G401 (cell line): ENCODE measurements at places on chromosomes 6 and 20.

DNA sequence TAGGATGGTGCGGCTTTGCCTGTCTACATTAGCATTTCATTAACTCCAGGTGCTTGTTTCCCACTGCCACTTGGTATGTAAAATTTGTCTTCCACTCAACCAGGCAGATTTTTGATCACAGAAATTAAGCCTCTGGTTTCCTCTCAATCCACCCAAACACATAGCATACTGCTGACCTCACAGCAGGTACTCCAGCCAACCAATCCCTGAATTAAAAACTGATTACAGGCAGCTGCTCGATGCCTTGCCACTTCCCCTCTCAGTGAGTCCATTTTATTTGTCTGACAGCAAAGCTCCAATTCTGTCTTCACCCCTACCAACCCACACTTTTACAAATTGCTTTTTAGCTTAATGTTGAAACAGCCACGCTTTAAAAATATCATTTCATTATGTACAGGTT lies 95.2 kb downstream of the PLCB1 start:
- DNase-seq, result no peak

- no peak for DNase-seq
Measured at GRCh38 chr6:160102399-160102798, 19.2 kb upstream of the SLC22A1 start.

DNA sequence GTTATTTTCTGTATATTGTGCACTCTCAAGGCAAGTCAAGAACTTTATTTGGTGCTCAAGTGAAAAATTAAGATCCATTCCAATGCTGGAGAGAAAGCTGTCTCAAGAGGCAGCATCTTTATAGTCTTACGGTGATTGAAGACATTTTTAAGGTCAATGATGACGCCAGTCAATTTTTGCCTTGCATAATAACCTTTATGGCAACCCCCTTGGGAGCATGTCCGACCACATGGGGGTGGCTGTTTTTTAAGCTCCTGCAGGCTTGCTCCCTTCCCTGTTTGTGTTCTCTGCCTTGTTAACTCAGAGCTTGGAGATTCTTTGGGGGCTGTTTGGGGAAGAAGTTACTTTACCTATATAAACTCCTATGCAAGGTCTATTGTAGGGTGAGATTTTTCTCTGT lies 109.6 kb upstream of the FERMT1 start:
- no peak for DNase-seq

- DNase-seq, result no peak
Measured at GRCh38 chr6:145954985-145955384, 9.2 kb downstream of the SHPRH start.

GRCh38 chr6:26232940-26233648 lies 131.9 kb upstream of the BTN3A2 start:
- DNase-seq, result peak; percentile 76

DNA sequence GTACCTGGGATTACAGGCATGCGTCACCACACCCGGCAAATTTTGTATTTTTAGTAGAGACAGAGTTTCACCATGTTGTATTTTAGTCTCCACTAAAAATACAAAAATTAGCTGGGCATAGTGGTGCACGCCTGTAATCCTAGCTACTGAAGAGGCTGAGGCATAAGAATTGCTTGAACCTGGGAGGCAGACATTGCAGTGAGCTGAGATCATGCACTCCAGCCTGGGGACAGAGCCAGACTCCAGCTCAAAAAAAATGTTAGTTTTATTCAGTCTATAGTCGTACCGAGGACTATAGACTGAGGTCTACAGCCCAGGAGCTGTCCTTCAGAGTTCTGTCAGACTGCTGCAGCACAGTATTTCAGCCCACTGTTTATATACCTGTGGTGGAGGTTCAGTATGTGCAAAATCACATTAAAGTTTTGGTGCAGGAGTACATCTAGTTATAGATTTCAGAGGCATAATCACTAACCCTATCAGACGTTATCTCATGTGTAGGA lies 3.6 kb upstream of the CASP8AP2 start:
- DNase-seq, result no peak

GRCh38 chr6:30127238-30128093 lies 8.5 kb upstream of the TRIM40 start:
- peak; percentile 34 for DNase-seq

- no peak for DNase-seq
Measured at GRCh38 chr6:92779746-92780145, 639.6 kb downstream of the EPHA7 start.

GRCh38 chr6:25788305-25788922 lies 33.9 kb downstream of the SLC17A4 start:
- peak; percentile 18 for DNase-seq

DNA sequence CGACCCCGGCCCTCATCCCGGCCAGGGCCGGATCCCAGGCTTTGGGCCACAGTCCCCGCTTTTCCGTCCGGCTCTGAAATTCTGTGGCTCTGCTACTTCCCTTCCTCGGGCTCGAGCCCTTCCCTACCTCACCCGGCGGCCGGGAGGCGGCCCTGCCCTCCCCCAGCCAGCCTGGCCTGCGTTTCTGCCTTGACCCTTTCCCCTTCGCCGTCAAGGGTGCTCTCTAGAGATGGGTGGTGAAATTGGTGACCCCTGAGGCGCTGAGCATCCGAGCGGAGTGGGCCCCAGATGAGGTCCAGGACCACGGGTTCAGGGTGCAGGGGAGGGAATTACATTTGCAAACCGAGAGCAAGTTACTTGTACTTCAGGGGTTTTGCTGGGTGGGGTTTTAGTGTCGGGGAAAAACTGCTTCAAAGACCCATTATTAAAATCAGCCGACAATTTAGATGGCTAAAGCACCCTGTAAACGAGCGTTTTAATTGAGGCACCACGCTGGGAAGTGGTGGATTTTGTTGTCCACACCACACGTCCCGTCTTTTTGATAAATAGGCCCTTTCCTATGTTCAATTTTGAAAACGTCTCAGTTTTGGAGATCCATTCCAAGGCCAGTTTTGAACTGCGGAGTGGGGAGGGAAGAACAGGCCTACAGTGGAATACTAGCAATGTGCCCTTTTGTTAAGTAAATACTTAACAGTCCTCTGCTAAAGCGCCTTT lies 9.9 kb downstream of the TFAP2A start:
- no peak for DNase-seq

DNA sequence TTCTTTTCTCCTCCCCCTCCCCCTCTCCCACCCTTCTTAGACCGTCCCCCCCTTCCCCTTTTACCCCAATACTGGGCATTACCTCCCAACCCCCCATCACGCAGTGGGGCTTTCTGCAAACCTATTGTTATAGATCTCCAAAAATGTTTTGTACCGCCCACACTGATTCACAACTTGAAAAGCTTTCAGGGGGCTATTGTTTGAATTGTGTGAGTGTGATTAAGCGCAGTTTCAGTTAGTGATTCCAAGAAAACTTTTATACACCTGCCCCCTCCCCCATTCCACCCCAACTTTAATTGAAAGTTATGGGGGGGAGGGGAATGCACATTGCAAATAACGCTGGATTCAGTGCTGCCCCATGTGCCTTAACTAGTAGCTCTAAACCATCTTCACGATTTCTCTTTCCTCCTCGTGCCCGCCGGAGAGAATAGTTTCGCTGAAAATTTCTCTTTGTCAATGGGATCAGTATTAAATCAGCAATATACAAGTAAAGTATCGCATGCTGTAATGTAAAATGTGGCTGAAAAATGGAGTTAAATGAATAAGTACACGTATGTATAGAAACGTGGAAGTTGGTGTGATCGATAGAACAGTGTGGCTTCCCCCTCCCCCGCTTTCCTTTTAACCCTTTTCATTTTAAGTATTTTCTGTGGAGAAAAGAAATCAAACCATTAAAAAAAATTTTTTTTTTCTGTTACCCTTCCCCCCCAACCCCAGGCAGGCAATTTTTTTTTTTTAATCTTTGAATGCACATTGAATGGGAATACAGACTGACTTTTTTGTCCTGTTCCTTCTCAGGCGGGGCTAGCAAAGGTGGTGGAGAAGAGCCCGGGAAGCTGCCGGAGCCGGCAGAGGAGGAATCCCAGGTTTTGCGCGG lies 632 bp downstream of the LIN28B start:
- DNase-seq, result no peak

- no peak for DNase-seq
Measured at GRCh38 chr6:100023798-100024197, 29.8 kb upstream of the MCHR2 start.

DNA sequence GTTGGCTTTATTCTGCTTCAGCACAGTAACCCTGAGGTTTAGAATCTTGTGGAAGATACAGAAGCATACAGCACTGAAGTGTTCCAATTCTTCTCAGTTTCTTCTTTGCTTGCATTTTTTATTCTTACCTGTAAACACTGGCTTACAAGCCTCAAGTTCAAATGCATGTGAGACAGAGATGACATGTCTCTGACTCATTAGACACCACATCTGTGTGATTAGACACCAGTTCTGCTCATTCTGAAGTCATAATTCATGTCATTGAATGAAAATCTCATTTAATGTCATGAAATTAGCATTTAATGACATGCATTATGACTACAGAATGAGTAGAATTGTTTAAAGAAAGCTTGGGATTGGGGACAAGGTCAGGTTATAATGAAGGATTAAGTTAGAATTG lies 5.8 kb downstream of the GZF1 start:
- DNase-seq, result no peak

DNA sequence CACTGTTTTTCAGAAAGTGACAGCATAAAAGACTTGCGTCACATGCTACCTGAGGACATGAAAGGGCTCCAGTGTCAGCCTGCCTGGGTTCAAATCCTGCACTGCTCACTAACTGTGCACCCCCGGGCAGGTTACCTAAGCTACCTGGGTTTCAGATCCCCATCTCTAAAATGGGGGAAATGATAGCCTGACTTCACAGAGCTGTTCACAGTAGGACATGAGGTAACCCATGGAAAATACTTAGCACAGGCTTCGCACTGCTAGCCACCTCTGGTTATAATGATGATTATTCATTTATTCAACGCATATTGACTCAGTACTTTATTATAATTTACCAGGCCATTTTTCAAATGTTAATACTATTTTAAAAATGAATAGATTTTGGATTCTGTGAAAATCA lies 23.0 kb downstream of the TBC1D7 start:
- no peak for DNase-seq

- DNase-seq, result no peak
Measured at GRCh38 chr6:54632984-54633565, 213.5 kb upstream of the FAM83B start.

- no peak for DNase-seq
Measured at GRCh38 chr6:140012150-140012549, 637.7 kb upstream of the CITED2 start.

GRCh38 chr6:151091571-151091970 lies 148.2 kb upstream of the AKAP12 start:
- DNase-seq, result no peak

DNA sequence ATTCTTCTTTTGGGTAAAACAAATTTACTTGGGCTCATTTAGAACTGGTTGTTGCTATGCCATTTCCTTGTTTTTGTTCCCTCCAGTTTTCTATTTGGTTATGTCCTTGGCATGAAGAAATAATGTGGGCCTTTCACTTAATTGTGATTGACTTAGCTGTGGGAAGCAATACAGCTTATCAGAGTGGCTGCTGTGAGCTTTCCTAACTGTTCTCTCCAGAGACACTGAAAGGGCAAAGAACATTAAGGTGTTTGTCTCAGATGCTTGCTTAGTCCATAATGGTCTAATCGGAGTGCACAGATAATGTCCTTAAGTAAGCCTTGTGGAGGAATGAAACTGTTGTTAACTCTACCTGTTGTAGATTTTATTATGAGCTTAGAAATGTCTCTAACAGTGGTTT lies 56.6 kb downstream of the SH3BGRL2 start:
- peak; percentile 55 for DNase-seq

DNA sequence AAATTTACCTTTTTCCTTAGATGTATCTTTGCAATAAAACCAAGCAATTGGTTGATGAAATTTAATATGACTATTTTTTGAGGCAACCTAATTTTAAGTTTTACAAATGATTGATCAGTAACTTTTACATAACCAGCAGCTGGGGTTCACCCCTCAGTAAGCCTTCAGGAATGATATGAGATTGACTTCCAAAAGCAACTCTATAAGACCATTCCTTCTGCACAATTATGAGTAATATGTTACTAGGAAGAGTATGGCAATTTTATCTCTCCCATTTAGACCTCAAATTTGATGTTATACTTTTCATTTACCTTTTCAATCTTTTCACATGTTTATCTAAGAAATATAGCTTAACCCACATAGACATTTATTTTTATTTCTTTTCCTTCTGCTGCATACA lies 1546.3 kb downstream of the HACE1 start:
- DNase-seq, result no peak

GRCh38 chr20:41034239-41034638 lies 5.6 kb downstream of the TOP1 start:
- peak; percentile 77 for DNase-seq

GRCh38 chr20:57465486-57465885 lies 59.5 kb downstream of the CTCFL start:
- no peak for DNase-seq

DNA sequence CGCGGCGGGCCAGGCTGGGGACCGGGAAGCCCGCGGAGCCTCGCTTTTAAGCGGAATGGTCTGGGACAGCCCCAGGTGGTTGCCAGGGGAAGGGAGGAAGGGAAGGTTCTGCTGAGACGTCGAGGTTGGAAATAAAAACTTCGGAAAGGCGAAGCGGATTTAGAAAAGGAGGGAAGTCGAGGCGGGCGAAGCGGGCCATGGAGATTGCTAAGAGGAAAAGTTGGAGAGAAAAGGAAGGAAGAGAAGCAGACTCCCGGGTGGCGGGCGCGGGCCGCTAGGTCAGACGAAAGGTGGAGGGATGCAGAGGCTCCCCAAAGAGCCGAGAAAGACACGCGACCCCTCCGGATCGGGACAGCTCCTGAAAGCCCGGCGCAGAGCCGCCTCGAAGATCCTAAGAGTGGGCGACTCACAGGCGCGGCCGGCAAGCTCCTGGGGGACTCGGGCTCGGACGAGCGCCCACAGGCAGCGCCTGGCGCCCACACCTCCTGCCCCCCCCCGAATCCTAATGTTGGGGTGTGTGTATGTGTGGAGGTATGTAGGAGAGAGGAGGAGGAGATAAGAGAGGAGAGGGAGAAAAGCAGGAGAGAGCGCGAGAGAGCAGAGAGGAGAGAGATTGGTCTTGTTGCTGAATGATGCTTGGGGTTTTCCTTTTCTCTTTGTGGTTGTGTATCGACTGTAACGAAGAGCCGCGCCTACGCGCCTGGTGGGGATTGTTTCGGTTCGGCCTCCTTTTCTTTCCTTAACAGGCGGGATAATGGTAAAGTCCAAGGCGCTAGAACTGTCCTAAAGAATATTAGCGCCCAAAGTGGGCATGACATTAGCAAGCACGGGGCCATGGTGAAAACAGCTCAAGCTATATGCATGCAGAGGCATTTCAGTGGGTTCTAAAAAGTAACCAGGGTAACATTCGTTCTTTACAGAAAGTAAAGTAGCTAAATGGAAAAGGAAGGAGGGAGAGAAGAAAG lies 1.5 kb downstream of the TFAP2B start:
- DNase-seq, result no peak
